ENCODE measurements at places on chromosomes 3 and 15.
A peak's percentile ranks its signal among the peaks of the same experiment; 100 is the strongest.

- no peak for DNase-seq
Observed at GRCh38 chr15:88476635-88477060, 9.1 kb downstream of the MRPS11 start.

DNA sequence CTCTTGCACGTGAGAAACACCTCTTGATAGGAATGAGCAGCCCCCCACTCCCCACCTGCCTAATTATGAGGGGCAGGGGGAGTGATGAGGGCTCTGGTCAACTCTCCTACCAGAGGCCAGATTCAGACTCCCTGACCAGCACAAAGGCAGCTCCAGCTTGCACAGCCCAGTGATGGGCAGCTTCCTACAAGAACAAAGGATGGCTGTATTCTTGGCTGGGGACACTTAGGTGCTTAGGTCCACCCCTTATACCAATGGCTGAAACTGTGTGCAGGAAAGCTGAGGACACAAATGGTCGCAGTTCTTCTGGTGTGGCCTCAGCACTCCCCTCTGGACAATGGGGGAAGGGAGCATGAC lies 81.8 kb downstream of the IQSEC1 start:
- DNase-seq, result no peak

DNA sequence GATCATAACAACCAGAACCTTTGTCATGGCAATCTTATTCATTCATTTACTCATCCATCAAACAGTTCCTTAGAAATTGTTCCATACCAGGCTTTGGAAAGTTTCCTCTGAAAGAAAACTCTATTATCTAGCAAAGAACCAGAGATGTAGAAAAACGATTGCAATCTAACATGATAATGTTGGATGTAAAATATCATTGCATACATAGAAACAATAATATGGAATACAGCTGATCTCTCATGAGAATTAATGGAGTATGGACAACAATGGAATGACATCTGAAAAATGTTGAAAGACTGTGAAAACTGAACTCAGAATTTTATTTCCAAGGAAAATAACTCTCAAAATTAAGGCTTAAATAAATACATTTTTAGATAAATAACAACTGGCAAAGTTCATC lies 665.4 kb downstream of the NLGN1 start:
- no peak for DNase-seq

- no peak for DNase-seq
Observed at GRCh38 chr3:93992207-93992606, 12.3 kb downstream of the ARL13B start.

DNA sequence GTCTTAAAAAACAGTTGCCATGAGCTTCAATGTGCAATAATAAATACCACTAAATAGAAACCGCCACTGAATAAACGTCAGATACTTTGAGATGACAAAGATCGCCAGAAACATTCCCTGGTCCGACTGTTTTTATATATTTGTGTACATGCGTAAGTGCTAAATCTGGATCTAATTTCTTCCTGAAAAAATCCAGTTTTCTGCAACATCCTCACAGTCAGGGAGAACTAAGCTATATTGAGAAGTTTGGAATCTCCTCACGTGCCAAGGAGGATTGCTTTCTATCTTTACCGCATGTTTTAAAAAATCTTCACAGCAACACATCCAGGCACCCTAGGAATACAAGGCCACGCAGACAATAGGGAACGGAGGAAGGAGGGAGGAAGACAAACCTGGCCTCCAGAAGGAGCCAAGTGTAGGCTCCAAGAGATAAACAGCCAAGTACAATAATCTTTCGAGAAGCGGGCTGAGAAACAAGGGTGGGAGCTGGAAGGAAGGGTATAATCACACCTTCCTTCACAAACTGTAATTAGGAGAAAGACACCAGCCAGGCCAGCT lies 5.7 kb downstream of the VGLL4 start:
- DNase-seq, result no peak

DNA sequence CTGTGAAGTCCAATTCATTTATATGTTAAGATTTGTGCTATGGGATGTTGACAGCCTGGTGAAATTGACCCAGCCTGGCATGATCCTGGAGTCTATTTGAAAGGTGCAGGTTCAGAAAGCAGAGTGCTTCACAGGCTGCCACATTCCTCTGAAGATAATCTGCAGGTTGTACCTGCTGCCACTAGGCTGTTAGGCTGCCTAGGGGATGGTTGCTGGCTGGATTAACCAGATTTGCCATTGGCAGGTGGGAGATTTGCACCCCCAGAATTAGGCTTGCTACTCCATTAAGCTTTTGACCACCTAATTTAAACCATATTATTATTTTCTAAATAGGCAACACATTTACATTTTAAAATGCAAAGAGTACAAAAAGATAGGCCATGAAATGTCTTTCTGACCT lies 85.8 kb upstream of the RASGRP1 start:
- DNase-seq, result no peak

DNA sequence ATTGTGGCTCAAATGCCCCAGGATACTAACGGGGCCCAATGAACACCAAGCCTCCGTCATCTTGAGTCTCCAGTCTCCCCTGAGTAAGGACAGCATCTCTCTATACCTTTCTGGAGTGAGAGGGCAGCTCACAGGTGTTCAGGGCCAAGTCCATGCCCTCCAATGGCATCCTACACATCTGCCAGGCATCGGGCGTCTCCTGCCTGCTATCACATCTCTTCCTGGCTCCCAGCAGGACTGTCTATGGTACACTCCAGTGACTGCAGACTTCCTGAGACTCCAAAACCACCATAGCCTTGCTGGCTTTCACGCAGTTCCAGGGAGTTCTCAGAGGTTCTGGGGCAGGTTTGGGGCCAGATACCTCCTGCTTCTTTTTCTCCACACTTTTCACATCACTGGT lies 28.3 kb downstream of the CX3CR1 start:
- no peak for DNase-seq

- DNase-seq, result peak; percentile 51
Observed at GRCh38 chr15:41934843-41935242, 37.5 kb downstream of the EHD4 start.

GRCh38 chr15:99324082-99324620 lies 72.9 kb downstream of the LRRC28 start:
- no peak for DNase-seq

DNA sequence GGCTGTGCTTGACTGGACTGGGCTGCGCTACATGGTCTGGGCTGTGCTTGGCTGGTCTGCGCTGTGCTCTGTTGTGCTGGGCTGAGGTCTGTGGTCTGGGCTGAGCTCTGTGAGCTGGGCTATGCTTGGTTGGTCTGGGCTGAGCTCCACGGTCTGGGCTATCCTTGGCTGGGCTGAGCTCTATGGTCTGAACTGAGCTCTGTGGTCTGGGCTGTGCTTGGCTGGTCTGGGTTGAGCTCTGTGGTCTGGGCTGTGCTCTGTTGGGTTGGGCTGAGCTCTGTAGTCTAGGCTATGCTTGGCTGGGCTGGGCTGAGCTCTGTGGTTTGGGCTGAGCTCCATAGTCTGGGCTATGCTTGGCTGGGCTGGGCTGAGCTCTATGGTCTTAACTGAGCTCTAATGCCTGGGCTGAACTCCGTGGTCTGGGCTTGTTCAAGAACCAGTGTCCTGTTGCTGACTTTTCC lies 92.0 kb downstream of the PLXNA1 start:
- no peak for DNase-seq

DNA sequence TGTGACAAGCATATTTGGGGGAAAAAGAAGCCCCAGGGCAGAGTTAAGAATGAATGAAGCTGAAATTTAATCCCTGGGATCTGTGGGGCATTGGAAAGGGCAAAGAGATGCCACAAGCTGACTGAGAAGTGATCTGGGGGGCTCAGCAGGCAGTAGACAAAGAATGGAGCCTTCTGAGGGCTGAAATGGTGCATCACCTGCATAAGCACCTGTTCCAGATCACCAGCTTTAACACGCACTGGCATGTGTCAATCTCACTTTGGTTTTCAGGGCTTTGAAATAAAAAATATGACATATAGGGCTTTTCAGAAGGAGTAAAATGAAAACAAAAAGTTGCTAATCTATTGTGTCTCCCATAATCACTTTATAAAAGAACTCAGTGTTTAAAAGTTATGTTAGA lies 210.8 kb upstream of the ARHGEF26 start:
- no peak for DNase-seq

- DNase-seq, result no peak
Observed at GRCh38 chr3:190764231-190765134, 98.0 kb downstream of the GMNC start.

- DNase-seq, result no peak
Observed at GRCh38 chr3:30266524-30266923, 339.9 kb upstream of the TGFBR2 start.

DNA sequence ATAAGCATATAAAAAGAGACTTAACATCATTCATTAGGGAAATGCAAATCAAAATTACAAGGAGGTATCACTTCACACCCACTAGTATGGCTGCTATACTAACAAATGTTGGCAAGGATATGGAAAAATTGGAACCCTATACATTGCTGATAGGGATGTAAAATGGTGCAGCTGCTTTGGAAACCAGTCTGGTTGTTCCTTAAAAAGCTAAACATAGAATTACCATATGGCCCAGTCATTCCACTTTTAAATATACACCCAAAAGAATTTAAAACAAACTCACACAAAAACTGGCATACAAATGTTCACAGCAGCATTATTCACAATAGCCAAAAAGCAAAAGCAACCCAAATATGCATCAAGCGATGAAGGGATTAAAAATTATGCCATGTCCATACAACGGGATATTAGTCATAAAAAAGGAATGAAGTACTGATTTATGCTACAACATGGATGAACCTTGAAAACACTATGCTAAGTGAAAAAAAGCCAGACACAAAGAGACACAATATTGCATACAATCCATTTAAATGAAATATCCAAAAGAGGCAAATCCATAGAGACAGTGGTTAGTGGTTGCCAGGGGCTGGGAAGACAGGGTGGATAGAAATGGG lies 118.3 kb downstream of the OSBPL10 start:
- no peak for DNase-seq

- DNase-seq, result no peak
Observed at GRCh38 chr15:60350108-60350507, 47.7 kb downstream of the ANXA2 start.

GRCh38 chr15:92682741-92683510 lies 27.4 kb upstream of the FAM174B start:
- DNase-seq, result no peak

- no peak for DNase-seq
Observed at GRCh38 chr3:16051691-16052090, 122.8 kb upstream of the GALNT15 start.

- no peak for DNase-seq
Observed at GRCh38 chr3:159565313-159565712, 423.3 kb upstream of the IL12A start.

GRCh38 chr3:32240159-32240545 lies 1.7 kb downstream of the CMTM8 start:
- DNase-seq, result no peak

GRCh38 chr3:73804204-73804603 lies 179.5 kb upstream of the PDZRN3 start:
- DNase-seq, result no peak

DNA sequence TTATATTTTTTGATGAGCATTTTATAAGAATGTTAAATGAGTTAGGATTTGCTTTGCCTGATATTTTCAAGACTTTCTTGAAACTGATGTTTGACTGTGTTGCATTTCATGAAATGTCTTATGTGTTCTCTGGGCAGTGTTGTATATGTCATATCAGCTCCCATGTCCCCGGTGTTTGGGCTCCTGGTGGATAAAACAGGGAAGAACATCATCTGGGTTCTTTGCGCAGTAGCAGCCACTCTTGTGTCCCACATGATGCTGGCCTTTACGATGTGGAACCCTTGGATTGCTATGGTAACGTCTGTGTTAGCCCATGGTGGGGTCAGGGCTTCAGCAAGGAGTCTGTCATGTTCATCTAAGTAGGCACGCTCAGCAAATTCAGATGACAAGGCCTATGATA lies 20.0 kb downstream of the MFSD1 start:
- no peak for DNase-seq

DNA sequence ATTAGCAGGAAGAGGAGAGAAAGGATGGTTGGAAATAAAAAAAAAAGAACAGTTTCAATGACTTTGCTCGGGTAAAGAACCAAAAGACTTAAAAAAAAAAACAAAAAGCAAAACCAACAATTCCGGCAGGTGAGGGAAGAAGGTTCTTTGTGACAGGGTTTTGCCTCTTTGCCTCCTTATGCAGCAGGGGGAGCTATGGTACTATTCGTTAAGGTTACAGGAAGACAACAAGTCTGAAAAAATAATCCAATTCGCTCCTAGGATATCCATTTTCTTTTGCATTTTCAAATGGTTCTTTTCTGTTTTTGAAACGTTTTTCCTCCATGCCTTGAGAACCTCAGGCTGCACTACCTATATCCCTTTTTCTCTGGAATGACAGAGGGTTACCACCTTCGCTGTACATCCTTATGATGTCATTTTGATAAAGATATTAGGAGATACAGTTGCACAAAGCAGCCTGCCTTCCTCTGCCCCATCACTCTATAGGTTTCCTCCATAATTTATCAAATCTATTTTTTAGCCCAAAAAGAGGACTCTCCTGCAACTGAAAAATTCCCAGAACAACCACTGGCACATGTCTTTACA lies 55.0 kb downstream of the CFAP20DC start:
- no peak for DNase-seq

GRCh38 chr15:70179309-70179892 lies 81.7 kb upstream of the TLE3 start:
- no peak for DNase-seq

Data from stimulated activated CD8-positive, alpha-beta memory T cell treated with anti-CD3 and anti-CD28 coated beads, Interleukin-7, amount 100 ng/mL, for 1 hour (primary cell).